ENCODE measurements at places on chromosomes 4 and X. TPM values are rescaled to one million over a fixed set of nuclear protein-coding genes. Genes with fewer than 3 reads are reported as not detected.
A peak's percentile ranks its signal among the peaks of the same experiment; 100 is the strongest.

DNA sequence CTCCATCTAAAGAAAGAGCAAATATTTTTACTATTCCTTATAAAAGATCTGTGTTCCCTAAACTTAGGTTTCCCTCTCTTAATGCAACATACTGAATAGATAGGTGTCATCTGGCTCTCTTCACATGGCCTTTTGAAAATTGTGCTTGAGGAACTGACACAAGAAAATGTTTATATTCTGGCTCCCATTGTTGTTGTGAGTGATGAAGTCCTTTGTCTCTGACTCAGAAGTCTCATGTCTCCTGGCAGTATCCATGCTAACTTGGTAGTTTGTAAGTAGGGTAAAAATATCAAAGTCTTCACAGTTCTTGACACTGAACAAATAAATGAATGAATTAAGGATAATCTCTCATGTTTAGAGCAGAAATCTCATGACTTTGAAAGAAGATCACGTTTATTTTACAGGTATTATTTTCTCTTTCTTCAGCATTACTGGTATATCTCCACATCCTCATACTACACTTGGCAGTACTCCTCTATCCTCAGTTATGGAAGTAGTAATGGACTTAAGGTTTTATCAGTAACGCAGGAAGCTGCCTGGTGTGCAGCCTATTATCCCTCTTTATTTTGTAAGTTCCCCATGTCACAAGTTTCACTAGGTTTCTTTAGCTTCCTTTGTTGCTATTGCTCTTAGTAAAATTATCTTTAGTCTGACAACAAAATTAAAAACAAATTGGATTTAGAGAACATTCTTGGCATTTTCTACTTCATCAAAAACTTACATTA is 14.2 kb upstream of the PABPC4L start:
- no peak for DNase-seq

GRCh38 chr4:15478724-15479088 is 9.0 kb downstream of the CC2D2A start:
- no peak for DNase-seq

BEX3 gene
- 147 TPM for total RNA-seq

DNA sequence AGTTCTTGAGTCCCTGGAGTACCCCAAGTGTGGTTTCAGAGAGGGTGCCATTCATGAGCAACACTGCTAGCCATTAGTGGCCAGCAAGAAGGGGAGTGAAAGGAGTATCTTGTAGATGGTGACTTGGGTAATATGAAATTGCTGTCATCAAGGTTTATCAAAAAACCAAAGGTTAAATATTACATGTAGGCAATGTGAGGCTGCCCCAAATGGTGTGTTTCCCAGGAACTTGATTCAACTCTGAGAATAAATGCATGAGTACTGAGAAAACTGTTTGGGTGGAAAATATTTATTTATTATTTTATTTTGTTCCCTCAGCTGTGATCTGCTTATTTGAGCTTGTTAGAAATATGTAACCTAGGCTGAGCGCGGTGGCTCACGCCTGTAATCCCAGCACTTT is 55.7 kb downstream of the AFF1 start:
- DNase-seq: no peak

S100P gene
- total RNA-seq: 1.1 TPM

DNA sequence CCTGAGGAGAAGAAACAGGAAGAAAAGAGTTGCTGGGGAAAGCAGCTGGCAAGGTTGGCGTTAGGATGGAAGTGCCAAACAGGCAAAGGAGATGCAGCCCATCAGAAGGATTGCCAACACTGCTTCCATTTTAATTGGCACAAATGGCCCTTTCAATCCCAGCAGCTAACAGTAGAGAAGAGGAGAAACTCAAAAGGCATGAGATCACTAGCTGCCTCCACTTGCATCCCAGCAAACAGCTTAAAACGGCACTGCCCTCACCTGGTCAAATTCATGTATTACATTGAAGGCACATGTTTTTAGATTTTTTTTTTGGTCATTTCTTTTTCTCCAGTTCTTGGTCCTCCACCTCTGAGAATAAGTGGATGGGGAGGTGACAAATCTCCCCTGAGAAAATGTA is 14.9 kb upstream of the LOC101059915 start:
- no peak for DNase-seq

PRICKLE3 gene
- total RNA-seq: 12.7 TPM

- DNase-seq: peak; percentile 83
Measured at GRCh38 chrX:118495061-118495921, at the start of gene DOCK11. Gene DOCK11, plus strand, starts transcription at chrX:118495815. Its CDS starts 157 bp downstream, at chrX:118495972.

KDR gene
- total RNA-seq: 21.2 TPM

DNA sequence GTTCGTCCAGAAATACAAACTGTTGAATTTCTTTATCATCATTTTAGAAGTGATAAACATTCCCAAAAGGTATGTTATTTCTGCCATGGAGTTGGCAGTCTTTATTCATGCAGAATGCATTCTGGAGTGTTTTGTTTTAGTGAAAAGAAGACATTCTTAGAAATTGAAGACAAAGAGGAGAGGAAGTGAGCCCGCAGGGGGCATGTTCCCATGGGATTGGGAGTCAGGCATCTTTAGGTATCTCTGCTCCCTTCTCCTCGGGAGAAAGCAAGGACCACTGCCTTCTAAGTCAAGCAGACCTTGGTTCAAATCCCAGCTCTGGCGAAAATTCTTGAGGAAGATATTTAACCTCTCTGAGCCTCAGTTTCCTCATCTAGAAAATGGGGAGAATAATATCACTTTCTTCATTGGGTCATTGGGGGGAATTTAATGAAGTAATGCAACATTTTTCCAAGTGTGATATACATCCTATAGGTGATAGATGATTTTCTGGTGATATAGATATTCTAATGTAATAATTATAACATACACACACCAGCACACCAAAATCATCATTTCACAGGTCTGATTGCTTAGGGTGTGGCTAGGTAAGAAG is 26.5 kb upstream of the CHRNA9 start:
- DNase-seq: no peak

PNMA3 gene
- total RNA-seq: 1.8 TPM

PLXNB3 gene
- 2.4 TPM for total RNA-seq

TMEM144 gene
- 13.4 TPM for total RNA-seq

DNA sequence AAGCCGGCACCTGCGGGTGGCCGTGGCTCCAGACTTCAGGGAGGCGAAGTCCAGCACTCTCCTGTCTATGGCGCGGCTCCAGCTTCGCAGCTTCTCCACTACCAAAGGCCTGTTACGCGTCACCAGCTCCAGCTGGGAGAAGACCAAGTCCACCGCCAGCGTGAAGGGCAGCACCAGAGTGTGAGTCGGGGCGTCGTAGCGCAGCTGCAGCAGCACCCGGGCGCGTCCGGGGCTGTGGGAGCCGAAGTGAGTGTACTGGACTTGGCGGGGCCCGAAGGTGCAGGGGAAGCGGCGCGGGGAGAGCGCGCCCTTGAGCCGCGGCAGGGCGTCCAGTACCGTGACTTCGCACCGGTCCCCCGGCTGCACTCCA is 444 bp downstream of the FREM3 start:
- DNase-seq: peak; percentile 44

METAP1 gene
- total RNA-seq: 75.8 TPM

GRCh38 chrX:104902070-104902469 is 318.4 kb downstream of the TEX13A start:
- DNase-seq: no peak

GRCh38 chr4:140351093-140352075 is 22.1 kb upstream of the SCOC start:
- no peak for DNase-seq

GRCh38 chrX:136211766-136212556 is 39.2 kb downstream of the MAP7D3 start:
- peak; percentile 29 for DNase-seq

DNA sequence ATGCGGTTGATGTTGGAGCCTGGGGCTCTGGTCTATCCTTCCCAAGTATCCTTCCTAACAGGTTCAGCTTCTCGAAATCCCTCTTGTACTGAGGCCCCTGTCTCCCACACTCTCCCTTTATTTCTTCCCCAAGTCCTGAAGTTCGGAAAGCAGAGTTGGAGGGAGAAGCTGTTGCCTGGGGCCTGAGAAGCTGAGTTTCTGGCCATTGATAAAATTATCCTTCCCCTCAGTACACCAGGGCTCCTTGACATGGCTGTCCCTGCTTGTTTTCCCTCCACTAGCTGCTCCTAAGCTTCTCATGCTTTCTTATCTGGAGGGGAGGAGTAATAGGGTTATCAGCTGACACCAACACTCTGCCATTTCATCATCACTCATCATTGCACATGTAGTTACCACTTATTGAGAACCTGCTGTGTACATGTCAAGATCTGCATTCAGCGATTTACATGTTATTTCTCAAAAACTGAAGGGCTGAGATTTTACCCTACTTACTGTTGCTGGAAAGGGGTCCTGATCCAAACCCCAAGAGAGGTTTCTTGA is 58.0 kb downstream of the FUNDC1 start:
- no peak for DNase-seq

DNA sequence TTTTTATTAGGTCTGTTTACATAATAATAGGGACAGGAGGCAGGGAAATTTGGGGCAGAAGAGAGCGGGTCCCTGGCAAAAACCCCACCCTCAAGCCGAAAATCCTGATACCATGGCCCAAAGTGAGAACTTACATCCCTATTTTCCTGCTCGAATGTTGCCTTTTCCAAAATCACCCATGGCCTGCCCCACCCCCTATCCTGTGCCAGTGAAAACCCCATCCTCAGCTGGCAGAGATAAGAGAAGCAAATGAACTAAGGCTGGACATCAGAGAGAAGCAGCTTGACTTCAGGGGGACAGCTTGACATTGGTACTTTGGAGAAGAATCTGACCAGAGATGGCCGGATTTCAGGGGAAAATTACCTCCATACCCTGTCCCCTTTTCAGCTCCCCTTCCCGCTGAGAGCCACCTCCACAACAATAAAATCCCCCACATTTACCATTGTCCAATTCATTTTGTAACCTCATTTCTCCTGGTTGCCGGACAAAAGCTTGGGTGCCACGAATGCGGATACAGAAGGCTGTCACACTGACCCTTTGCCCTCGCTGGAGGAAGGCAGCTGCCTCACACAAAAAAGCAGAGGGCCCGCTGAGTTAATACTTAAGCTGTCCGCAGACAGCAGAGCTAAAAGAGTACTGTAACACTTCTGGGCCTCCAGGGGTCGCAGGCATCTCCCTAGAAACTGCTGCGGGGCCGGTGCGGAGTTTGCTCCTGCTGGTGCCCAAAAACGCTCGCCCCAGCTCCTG is 196.2 kb downstream of the SNCA start:
- peak; percentile 52 for DNase-seq

TBC1D8B gene
- total RNA-seq: 1.6 TPM

GRCh38 chrX:154002215-154002719 is 17.4 kb downstream of the IRAK1 start:
- no peak for DNase-seq

DNA sequence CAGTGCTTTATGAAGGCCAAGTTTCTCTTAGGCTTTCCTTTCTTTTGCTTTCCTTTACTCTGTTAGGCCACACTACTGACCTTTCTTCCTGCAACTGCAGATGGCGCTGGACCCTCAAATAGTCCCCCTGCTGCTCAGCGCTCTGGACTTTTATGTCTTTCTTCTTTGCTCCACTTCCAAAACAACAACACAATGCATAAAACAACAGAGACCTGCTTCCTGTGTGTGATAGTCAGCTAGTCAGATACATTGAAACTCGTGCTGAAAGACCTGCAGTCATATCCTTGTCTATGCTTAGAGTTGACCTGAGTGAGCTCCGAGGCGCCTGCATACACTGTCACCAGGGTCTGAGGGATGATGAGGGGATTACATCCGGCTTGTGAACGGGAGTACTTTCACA is 108.9 kb upstream of the TEX13D start:
- no peak for DNase-seq

ATP2B3 gene
- not detected for total RNA-seq

MAPK10 gene
- 3.2 TPM for total RNA-seq

GRCh38 chrX:16067886-16068515 is 55.4 kb upstream of the GRPR start:
- no peak for DNase-seq

KIT gene
- 1.4 TPM for total RNA-seq

GRCh38 chrX:47197526-47197925 is 3.9 kb downstream of the UBA1 start:
- DNase-seq: no peak

ZNF595 gene
- 6.4 TPM for total RNA-seq

- DNase-seq: no peak
Measured at GRCh38 chr4:183626168-183626567, 32.8 kb downstream of the RWDD4 start.

FABP2 gene
- total RNA-seq: not detected

GPR119 gene
- total RNA-seq: not detected

GRCh38 chr4:21097026-21097425 is 396.8 kb downstream of the PACRGL start:
- DNase-seq: no peak

DNA sequence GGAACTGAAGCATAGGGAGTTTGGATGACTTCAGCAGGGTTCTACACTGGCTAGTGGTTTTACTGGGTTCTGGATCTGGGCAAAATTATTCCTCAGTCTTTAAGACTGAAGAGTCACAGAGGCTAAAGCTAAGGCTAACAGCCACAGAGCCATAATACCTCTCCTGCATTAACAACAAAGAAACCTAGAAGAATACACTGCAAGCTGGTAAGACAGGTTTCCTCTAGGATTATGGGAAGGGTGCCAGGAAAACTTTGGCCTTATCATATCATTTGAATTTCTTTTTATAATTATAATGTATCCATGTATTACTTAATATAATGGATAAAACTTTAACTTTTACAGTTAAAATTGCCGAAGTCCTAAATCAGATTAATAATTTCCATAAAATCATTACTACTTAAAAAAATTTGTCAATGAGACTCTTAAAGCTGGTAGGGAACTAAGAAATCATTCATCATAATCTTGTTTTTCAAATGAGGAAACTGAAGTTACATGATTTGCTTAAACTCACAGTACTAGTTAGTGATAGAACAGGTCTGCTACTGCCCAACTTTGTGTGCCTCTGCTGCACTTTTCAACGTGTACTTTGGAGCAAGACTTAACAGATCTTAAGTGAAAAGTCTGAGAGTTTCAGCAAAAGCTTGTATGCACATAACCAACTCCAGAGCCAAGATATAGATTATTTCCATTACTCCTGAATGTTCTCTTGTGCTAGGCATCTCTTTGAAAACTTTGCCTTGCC is 24.2 kb upstream of the PGRMC2 start:
- DNase-seq: no peak

DNA sequence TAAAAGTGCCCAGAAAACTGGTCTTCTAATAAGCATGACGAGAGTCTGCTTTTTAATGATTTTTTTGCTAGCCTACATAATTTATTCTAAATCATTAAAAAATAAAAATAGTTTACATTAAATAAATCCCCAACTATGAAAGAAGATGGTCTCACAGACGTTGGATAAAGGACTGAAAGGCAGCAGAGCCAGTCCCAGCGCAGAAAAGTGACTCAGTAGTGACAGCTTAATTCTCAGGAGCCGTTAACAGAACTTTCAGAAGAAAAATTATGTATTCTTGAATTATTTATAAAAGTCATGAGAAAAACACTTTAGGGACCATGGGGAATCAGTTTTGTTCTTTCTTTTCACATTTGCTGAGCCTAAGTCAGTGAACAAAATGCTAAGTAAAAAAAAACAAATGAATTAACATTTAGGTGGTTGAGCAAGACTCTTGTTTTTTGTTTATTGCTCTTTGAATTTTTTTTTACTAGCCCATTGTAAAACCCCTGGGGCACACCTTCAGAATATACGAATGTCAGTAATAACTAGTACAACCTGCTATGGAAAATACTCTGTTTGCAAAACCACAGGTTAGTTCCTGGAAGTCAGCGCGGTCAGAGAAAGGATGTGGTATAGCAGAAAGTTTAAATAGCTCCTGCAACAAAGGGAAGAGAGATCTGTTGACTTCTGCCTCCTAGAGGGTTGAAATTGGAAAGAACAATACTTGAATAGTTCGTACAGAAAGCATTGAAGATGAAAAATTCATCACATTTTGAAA is 50.4 kb upstream of the CCDC160 start:
- no peak for DNase-seq

KLKB1 gene
- total RNA-seq: 1.1 TPM
